ENCODE measurements at places on chromosomes 6 and 20. TPM values are rescaled to one million over a fixed set of nuclear protein-coding genes. Genes with fewer than 3 reads are reported as not detected.
A peak's percentile ranks its signal among the peaks of the same experiment; 100 is the strongest.

Gene HLA-DQA1
- 0.28 TPM for polyA plus RNA-seq

Gene FIG4
- polyA plus RNA-seq = 8.7 TPM

Gene SLC35B2
- polyA plus RNA-seq = 103 TPM

Gene C6orf163
- 0.19 TPM for polyA plus RNA-seq

Gene EYA4
- polyA plus RNA-seq = not detected

Gene SLPI
- 3.7 TPM for polyA plus RNA-seq

Gene CEBPB
- polyA plus RNA-seq = 47.1 TPM

Gene DUSP15
- not detected for polyA plus RNA-seq

Gene RFX6
- not detected for polyA plus RNA-seq

Gene LY6G6F
- not detected for polyA plus RNA-seq

Gene TINAG
- polyA plus RNA-seq = not detected

Gene FAM162B
- polyA plus RNA-seq = not detected

Gene CRISP1
- polyA plus RNA-seq = not detected

GRCh38 chr6:108168501-108169463 is 3.0 kb downstream of the NR2E1 start:
- DNase-seq = peak; percentile 49

GRCh38 chr6:10341605-10342004 is 73.3 kb downstream of the TFAP2A start:
- DNase-seq = no peak

- DNase-seq = no peak
Measured at GRCh38 chr20:20887593-20888265, 175.3 kb upstream of the RALGAPA2 start.

DNA sequence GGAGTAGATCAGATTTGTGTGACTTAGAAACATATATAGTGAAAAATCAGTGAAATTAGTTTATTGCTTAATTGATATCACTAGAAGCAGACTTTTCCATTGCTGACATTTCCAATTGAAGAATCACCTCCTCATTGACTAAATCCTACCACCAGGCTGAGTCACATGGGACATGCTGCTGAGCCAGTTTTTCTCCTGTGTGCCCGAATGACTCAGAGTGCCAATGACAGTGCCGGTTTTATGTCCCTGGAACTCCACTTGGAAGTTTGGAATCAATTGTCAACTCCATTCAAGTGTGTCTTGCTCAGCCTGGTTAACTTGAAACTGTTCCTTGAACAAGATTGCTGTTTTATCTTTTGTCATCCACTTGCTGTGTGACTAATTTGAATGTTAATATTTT is 316.1 kb upstream of the PRDM1 start:
- DNase-seq = peak; percentile 87

GRCh38 chr6:32814145-32814544 is 2.7 kb downstream of the HLA-DOB start:
- DNase-seq = no peak

DNA sequence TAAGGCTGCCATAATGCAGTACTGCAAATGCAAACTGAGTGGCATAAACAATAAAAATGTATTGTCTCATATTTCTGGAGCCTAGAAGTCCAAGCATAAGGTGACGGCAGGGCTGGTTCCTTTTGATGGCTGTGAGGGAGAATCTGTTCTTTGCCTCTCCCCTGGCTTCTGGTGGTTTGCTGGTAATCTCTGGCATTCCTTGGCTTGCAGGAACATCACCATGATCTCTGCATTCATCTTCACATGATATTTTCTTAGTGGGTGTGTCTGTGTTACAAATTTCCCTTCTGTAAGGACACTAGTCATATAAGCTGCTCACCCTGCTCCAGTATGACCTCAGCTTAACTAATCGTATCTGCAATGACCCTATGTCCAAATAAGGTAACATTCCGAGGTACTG is 1104.2 kb upstream of the CITED2 start:
- no peak for DNase-seq

DNA sequence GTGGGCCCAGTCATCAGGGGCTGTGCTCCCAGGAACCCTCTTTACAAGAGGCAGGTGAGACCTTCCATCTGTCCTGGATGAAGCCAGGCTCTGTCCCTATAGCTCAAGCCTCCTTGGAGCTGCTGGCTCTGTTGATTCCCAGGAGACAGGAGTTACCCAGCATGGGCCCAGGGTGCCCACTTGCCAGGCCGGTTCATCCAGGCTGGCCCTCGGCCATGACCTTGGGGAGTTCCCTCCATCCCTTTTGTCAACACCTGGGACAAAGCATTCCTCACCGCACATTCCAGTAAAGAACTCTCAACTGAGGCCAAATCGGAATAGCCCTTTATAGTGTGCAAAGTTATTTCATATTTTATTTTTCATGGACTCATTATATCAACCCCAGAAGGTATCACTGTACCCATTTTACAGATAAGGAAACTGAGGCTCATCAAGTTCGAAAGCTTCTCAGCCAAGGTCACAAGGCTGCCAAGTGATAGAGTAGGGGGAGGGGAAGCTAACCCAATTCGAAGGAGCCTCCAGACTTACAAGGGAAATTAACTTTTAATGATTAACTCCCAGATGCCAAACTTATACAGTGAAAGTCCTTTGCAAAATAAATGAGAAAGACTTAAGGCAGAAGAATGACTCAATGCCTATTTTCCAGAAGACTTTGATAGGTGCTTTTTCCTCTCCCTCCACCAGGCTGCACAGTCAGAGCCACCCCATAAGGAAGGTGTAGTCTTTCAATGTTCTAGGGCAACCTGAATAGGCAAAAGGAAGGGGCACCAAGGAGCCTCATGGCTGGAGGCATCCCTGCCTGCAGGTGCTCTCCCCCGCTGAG is 18.5 kb downstream of the SDC4 start:
- no peak for DNase-seq

DNA sequence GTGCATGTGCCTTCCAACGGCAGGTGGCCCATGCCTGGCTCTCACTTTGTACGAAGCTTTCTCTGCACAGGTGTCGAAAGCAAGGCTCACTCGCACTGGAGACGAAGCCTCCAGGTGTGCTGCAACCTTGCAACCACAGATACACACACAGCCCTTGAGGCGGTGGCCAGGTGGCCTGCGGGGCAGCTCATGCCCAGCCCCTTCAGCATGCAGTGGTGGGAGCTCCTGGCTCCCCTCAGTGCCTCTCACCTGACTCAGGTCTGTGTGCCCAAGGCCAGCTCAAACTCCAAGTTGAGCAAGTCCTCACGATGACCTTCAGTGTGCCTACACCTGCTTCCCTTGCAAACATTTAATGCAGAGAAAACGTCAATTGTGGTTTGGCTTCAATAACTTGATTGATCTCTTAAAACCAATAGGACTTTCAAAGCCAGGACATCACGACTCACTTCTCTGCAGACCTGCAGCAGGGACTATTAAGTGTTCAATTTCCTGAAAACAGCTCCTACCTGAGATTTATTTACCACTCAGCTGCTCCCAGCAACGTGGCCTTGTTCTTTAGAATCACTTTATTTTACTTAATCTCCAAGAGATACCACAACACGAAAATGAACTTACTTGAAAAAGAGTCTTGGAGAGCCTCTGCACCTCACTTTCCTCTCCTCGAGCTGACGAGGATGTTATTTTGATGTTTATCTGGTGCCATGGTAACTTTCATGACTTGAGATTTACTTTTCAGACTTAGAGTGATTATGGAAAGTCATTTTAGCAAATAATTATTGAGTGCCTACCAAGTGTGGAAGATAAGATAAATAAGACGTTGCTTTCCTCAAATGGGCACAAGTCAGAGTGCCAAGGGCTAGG is 86.3 kb downstream of the SLC22A23 start:
- DNase-seq = no peak

DNA sequence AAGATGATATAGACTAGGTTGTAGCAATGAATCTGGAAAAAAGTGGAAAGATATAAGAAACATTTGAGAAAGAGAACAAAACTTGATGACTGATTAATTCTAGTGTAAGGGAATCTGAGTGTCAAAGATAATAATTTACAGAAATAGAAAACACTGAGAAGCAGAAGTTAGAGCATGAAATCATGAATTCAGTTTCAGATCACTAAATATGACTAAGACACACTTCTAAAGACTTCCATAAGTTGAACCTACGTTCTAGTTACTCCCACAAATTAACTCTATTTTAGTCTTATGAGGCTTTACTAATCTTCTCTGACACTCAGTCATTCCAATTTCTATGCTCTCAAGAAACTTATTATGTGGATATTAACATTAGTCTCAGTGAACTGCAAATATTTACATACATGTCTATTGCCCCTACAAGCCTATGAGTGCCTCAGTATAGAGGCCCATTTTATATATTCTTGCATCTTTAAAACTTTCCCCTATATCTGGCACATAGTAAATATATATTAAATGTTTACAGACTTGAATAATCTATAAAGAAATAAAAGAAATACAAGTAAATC is 30.4 kb downstream of the IBTK start:
- DNase-seq = no peak

DNA sequence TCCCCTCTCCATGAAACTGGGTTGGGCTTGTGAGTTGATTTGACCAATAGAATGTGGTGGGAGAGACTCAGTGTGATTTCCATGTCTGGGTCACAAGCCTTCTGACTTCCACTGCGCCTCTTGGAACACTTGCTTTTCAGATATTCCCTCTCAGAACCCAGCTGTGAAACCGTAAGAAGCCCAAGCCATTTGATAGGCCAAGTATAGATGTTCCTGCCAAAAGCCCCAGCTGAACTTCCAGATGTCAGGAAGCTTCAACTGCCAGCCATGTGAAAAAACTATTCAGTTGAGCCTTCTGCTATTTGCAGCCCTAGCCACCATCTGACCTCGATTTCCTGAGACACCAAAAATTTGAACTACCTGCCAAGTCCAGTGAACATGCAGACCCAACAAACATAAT is 387.8 kb upstream of the GJE1 start:
- DNase-seq = no peak

- no peak for DNase-seq
Measured at GRCh38 chr20:49630396-49630951, 62.5 kb upstream of the PTGIS start.

- DNase-seq = peak; percentile 51
Measured at GRCh38 chr6:140379919-140380318, 1005.5 kb upstream of the CITED2 start.

- peak; percentile 25 for DNase-seq
Measured at GRCh38 chr20:36824142-36824940, 50.8 kb upstream of the DSN1 start.

DNA sequence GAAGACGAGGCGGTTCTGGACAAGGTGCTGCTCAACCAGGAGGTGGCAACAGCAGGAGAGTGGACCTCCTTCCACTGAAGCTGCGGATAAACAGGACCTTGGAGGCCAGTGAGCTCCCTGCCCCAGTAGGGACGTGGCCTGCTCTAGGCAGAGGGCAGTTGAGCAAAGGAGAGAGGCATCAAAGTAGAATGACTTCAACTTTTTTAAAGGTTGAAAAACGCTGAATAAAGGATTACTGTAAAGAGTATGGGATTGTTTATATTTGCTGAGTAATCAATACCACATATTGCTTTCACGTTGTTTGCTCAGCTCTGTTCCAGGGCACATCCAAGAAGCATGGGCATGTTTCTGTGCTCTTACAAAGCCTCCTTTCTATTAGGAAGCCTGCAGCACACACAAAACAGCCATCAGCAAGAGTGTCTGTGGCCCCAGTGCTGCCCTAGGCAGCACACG is 48.1 kb downstream of the ERMARD start:
- no peak for DNase-seq

- no peak for DNase-seq
Measured at GRCh38 chr20:62254021-62254724, 15.9 kb downstream of the OSBPL2 start.

- DNase-seq = peak; percentile 45
Measured at GRCh38 chr6:165059032-165059431, 250.4 kb downstream of the C6orf118 start.

- DNase-seq = peak; percentile 75
Measured at GRCh38 chr6:116411284-116411623, 40.5 kb downstream of the DSE start.

DNA sequence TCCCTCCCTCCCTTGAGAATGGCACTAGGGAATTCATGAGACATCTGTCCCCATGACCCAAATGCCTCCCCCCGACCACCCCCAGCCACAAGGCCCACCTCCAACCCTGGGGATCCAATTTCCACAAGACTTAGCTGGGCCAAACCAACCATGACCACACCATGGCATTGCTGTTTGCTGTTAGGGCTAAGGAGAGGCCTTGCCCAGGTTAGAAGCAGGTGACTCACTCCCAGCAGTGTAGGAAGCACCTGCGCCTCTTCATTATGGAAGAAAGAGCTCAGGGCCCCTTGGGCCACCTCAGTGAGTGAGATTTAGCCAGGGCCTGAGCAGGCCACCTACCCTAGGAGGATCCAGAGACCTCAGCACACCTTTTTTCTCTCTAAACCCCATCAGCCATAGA is 337.9 kb downstream of the TAF4 start:
- DNase-seq = no peak

DNA sequence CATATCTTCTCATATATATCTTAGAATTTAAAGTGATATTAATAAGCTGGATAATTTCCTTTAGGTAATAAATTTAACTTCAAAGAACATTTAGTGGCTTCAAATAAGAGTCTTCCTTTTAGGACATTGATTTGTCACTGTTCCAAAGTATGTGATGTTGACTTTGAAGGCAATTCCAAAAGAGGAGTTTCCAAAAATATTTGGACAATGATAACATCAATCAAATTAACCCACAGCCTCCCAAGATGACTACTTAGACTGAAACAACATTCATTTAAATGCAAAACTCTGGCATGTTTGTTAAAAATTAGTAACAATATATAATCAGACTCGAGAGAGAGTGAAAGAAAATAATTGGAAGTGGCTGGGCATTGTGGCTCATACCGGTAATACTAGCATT is 211.1 kb downstream of the OGFRL1 start:
- no peak for DNase-seq

- DNase-seq = no peak
Measured at GRCh38 chr6:131132360-131132759, 2.9 kb upstream of the AKAP7 start.

DNA sequence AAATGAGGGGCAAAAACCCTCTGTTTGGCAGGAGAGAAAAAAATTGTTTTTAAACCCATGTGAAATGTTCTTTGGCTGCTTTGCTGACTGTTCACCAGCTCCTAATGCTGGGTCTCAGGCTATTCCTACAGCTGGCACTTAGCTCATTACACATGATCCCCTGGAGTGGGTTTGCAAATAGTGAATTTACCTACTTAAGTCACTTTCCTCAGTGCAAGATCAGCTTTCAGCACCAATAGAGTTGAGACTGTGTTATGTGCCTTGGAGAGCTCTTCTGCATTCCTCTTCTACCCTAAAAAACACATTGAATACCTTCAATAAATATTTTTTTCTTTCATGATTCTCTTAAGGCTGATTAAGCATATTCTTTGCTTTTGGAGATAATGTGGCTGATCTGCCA is 58.4 kb upstream of the PRDM1 start:
- no peak for DNase-seq

DNA sequence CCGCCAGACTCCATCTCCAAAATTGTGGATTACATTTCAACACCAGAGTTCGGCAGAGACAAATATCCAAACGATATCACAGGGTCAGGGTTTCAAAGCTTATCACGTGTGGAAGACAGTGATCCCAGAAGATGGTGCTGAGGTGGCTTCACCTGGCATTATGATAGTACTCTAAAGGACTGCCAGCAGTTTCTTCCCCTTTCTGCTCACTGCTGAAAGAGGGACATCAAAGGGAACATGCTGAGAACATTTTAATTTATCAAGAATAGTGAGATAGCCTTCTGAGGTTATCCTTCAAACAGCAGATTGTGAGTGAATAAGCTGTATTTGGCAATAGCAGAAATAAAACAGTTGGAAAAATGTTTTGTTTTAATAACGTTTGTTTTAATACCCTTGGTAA is 79.7 kb downstream of the FIG4 start:
- no peak for DNase-seq

- no peak for DNase-seq
Measured at GRCh38 chr6:32189742-32190053, 304 bp downstream of the PBX2 start.

- no peak for DNase-seq
Measured at GRCh38 chr6:7891078-7891872, 19.3 kb downstream of the TXNDC5 start.

- DNase-seq = no peak
Measured at GRCh38 chr6:168518867-168519266, 77.9 kb downstream of the SMOC2 start.

All from GM23248 (cell line).